RPMI7951 (cell line): ENCODE measurements at places on chromosomes 3 and 15. TPM values are rescaled to one million over a fixed set of nuclear protein-coding genes. Genes with fewer than 3 reads are reported as not detected.

Gene PLCB2
- total RNA-seq: 1.4 and 1.6 TPM in 2 replicates

Gene C2CD4A
- not detected in 2 replicates for total RNA-seq

Gene XCR1
- not detected in 2 replicates for total RNA-seq

Gene ADGRG7
- total RNA-seq: not detected in 2 replicates

Gene FURIN
- total RNA-seq: 20.4 and 32.5 TPM in 2 replicates

Gene RPP25
- total RNA-seq: 9.7 and 14.9 TPM in 2 replicates

Gene TXNRD3
- 6.0 and 7.8 TPM in 2 replicates for total RNA-seq

Gene SNX22
- 0.12 and 0.29 TPM in 2 replicates for total RNA-seq

Gene TNFAIP8L3
- total RNA-seq: 0.29 and 0.48 TPM in 2 replicates

Gene SELENOT
- total RNA-seq: 129 and 152 TPM in 2 replicates

Gene CRABP1
- total RNA-seq: 0.29 TPM in 1 of 2 replicates, not detected in the other

Gene ACOX2
- 5.3 and 8.1 TPM in 2 replicates for total RNA-seq
